Germinal center (tissue), 1 donor: ENCODE measurements at places on chromosomes 16 and 17.

DNA sequence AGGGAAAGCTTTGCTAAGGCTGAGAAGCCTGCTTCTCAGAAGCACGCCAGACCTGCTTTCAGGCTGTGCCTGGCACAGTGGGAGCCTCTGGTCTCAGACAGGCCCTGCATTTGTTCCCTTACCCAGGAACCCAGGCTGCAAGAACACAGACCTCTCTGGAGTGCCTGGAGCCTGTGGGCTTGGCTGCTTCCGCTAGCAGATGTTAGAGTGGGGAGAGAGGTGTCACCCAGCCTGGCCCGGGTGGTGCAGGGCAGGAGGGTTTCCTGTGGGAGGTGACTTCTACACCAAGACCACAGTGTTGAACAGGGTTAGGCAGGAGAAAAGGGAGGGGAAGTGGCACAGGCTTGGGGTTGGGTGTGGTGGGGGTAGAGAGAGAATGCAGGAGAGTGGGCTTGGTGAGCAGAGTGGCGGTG lies 35.8 kb upstream of the ADGRG1 start:
- no peak for DNase-seq

GRCh38 chr17:8572764-8573163 lies 57.8 kb downstream of the MYH10 start:
- no peak for DNase-seq

DNA sequence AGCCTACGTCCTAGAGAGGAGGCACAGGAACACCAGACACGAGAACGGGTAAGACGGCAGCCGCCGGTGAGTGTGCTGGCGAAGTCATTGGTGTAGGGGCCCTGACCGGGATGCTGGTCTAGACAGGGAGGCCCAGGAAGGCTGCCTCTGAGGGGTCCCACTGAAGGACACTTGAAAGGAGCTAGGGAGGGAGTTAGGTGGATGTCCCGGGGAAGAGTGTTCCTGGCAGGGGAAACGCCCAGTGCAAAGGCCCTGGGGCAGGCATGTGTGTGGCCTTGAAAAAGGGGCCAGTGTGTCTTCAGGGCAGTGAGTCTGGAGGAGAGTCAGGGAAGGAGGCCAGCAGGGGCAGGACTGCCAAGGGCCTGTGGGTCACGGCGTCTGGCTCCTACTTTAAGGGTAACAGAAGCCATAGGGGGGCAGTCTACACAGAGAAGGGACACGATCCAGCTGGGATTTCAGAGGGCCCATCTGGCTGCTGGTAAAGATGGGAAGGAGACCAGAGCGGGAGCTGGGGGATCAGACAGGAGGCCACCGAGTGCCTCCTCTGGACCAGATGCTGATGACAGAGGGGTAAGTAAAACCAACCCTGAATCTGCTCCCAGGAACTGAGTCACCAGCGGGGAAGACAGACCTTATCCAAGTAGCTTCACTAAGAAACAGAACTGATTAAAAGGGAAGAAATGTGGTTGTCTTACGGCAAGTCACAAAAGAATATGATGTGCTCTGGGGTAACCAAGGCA lies 115.9 kb downstream of the LITAF start:
- DNase-seq: no peak

DNA sequence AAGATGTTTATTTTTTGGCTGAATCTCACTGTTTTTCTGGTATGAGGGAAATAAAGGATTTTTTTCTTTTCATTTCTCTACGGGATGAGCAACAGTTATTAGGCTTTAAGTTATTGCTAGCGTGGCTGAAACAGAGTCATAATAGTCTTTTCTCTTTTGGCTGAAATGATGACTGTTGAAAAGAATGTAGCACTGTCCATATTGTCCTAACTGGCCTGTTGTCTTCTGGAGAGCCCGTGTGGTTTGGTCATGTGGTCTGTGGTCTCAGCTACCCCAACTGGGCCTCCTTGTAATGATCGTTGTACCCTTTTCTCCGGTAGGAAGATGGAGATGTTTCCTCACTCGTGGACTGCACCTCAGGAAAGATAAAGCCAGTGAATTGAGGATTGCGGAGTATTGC lies 36.6 kb downstream of the EPN2 start:
- no peak for DNase-seq

- DNase-seq: no peak
Observed at GRCh38 chr17:34173241-34173640, 81.8 kb upstream of the CCL2 start.

- no peak for DNase-seq
Observed at GRCh38 chr16:68790944-68791343, 52.4 kb upstream of the TANGO6 start.

DNA sequence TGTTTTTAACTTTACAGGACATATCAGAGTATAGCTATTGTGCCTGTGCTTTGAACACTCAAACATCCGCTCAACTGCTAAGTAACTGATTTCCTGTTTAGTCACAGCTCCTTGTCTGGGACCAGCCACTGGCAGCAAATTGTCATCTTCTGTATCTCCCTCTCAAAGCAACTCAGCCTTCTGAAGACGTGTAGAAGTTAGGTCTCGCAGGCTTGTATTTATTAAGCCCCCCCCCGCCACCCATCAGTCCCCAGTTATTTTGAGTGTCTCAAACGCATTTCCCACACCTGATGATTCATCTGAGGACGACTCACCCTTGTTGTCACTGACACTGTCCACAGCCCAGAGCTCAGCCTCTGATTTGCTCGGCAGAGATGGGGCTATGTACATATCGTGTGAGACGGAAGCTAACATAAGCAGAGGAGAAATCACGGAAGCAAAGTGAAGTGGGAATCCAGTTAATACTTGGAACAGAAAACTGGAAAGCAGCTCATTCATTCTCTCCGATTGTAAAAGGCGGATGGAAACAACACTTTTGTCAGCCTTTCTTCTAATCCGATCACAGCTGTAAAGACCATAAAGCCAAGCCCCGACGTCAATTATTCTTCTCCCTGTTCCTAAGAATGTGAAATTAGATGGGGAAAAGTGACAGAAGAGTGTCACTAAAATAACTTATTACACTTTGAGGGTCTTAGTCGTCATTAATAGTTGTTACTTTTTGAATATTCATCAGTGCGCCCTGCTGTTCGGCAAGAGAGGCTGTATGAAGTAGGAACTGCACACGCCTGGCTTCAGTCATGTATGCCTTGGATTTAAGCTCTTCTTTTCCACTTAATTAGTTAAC lies 64.2 kb downstream of the PITPNC1 start:
- no peak for DNase-seq

DNA sequence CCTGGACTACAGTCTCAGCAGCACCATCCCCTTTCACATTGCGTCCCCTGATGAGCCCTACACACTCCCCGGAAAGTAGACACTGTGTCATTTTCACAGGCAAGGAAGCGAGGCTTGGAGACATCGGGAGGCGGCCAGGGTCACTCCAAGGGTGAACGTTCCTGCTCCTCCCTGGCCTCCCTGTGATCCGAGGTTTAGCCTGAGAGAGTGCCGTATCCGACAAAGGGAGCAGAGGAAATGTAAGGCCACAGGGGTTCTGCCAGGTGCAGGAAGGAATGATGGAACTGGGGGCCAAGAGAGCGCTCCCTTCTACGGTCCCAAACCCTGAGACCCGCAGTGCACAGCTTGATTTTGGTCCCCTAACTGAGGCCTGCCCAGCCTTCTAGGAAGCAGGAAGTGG lies 8.0 kb upstream of the PIK3R6 start:
- no peak for DNase-seq

- no peak for DNase-seq
Observed at GRCh38 chr17:68249354-68249765, 1.5 kb downstream of the AMZ2 start.

DNA sequence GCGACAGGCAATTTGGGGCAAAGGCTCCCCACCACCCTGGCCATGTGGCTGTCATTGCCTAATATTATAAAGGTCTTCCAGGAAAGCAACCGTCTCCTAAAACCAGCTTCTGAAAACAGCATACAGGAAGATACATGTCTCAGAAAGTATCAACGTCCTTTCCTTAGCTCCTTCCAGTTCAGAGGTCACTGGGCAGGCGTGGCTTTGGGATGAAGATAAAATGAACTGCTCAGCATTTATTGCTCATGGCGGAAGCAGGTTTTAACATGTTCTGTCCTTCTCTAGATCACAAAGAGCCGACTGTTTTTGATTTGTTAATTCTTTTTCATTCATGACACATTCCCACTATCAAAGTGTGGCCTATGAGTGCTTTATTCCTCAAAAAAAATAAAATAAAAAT lies 8.0 kb downstream of the CFAP20 start:
- DNase-seq: no peak

- DNase-seq: peak; percentile 84
Observed at GRCh38 chr17:19338031-19338990, 24.2 kb downstream of the B9D1 start.

- DNase-seq: no peak
Observed at GRCh38 chr17:74485841-74486240, 19.4 kb downstream of the CD300A start.

DNA sequence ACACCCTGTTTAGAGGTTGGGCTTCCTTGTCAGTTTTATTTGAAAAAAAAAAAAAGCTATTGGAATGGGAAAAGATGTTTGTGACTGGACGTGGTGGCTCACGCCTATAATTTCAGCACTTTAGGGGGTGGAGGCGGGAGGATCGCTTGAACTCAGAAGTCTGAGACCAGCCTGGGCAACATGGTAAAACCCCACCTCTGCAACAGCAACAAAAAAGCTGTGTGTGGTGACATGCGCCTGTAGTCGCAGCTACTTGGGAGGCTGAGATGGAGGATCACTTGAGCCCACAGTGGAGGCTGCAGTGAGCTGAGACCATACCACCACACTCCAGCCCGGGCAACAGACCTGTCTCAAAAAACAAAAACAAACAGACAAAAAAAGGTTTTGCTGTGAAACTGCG lies 66.1 kb upstream of the SIAH1 start:
- DNase-seq: no peak

DNA sequence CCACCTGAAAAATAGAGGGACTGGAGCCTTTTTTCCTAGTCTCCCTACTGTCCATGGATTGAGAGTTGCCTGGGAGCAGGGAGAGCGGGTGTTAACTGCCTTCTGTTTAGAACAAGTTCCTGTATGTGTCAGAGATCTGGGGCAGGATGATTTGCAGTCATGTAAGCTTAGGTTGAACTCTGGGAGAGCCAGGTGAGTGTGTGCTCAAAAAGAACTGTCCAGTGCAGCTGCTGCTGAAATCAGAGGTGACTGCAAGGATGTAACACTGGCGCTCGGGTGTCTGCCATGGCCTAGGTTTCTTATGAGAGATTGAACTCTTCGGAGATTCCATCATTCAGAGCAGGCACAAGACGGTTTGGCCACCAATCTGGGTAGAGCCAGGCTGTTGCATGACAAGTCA lies 432.5 kb downstream of the CDH13 start:
- DNase-seq: no peak
